ENCODE measurements at places on chromosomes 7 and 10.

- DNase-seq = no peak
Observed at GRCh38 chr10:123500110-123500509, 166.0 kb upstream of the GPR26 start.

DNA sequence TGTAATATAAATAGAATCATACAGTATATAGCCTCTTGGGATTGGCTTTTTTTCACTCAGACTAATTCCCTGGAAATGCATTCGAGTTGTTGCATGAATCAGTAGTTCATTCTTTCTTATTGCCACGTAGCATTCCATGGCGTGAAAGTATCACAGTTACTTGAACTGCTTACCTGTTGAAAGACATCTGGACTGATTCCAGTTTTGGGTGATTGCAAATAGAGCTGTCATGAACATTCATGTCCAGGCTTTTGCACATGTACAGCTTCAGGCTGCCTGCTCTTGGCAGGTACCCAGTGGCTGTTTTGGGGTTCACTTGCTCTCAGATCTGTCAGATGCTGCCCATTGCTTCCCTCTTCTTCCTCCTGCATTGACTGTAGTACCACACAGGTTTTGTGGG is 54.9 kb downstream of the LRGUK start:
- no peak for DNase-seq

GRCh38 chr10:106712988-106713387 is 451.5 kb downstream of the SORCS1 start:
- no peak for DNase-seq

- DNase-seq = no peak
Observed at GRCh38 chr10:125063256-125063925, 97.0 kb downstream of the CTBP2 start.

DNA sequence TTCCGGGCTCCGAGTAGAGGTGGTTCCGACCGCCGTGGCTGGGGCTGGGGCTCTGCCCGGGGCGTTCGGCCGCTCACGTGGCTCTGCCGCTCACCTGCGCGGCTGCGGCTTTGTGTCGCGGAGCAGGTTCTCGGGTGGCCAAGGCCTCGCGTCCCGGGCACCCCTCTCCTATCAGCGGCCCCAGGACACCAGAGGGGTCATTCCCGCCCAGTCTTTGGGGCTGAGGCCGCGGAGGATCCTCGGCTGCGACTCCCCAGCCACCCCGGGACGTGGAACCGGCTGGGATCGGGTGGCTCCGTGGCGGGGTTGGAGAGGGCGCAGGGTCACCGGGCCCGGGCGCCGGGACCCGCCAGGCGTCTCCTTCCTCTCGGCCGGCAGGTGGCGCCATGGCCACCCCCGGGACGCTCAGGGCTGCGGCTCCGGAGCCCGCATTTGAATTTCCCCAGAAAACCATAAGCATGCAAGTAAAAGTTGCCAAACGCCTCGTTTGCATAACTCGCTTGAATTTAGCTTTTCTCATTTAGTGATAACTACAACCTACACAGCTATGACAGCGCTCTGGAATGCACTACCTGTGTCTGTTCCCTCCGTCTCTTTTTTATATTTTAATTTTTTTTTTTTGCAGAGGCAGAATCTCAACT is 1.2 kb downstream of the COL26A1 start:
- peak; percentile 60 for DNase-seq

DNA sequence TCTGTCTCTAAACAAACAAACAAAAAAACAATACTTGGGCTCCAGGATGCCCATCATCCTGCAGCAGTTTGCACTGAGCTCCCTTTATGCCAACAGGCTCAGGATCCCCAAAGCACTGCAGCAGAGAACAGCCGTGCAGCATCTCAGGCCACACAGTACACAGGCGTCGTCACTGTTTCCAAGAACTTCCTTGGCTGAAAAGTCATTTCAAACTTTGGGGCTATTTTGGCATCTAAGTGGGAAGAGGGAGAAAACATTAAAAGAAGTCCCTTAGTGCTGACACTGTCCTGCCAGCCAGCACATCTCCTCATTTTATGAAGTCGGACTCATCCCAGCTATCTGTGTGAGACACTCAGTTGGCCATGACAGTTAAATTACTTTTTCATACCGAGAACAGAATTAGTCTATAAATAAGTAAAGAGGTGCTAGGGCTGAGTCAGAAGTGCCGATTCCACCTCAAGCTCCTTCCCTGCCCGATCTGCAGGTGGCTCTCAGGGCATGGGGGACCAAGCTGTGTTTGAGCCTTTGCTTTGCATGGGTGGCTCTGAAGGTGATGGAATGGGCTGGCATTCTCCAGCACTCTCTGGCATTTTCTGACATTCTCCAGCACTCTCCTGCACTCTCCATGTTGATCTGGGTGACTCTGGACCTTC is 68.5 kb downstream of the PTPRN2 start:
- DNase-seq = no peak

- DNase-seq = no peak
Observed at GRCh38 chr7:66615699-66616098, 13.0 kb upstream of the KCTD7 start.

DNA sequence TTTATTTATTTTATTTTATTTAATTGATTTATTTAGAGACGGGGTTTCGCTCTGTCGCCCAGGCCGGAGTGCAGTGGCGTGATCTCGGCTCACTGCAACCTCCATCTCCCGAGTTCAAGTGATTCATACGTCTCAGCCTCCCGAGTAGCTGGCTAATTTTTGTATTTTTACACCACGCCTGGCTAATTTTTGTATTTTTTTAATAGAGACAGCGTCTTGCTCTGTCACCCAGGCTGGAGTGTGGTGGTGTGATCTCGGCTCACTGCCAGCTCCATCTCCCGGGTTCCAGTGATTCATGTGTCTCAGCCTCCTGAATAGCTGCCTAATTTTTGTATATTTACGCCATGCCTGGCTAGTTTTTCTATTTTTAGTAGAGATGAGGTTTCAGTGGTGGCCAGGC is 34.2 kb downstream of the AP5Z1 start:
- no peak for DNase-seq

DNA sequence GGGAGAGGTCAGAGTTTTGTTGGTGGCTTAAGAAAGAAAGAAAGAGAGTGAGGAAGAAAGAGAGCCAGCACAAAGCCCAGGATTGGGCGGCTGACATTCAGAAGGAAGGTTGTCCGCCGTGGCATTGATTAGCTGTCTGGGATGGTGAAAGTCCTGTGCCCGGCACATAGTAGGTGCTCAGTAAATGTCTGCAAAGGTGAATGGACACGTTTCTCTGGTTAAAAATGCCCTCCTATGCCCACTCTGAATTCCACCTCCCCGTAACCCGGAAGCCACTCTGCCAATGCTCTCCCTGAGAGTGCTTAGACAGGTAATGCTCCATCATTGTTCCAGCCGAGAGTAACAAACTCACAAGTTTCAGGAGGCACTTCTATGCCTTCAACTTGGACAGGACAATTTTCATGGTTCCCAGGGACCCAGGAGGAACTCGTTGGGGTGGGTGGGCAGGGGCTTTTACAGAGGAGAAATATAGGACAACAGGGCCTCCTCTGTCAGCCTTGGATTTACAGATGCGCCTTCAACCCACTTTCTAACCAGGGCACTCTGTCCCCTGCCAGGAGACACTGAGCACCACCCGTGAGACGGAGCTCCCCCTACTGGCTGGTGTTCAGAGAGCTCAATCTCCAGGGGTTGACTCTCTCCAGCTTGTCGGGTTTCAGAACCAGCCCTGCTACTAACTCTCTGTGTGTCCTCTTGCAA is 411.5 kb upstream of the ZMIZ1 start:
- DNase-seq = peak; percentile 55

DNA sequence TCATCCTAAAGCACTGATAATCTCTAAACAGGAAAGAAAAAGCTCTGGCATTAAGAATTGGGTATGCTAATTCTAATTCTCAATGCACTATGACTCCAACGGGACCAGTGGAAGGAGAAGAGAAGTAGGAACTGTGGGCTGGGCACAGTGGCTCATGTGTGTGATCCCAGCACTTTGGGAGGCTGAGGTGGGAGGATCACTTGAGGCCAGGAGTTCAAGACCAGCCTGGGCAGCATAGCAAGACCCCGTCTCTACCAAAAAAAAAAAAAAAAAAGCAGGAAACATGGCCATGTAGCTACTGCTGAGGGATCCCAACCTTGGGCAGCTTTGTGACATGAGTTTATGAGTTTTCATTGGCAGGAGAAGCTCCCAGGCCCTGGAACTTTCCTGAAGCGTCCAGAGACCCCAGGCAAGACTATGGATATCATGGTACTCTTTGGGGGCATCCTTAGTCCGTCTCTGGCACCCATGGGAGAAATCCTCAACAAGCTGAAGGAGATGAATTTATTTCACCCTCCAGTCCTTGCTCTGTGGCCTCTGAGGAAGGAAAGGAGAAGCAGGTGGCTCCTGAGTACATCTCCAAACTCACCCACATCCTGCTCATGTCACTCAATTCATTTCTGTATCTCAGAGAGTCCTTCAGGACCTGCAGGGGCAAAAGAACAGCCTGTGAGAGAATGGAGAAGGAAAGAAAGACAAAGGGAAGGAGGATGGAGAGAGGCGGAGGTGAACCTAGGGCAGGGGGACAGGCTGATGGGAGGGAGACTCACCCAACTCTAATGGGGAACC is 99.5 kb downstream of the SPDYE5 start:
- DNase-seq = no peak

DNA sequence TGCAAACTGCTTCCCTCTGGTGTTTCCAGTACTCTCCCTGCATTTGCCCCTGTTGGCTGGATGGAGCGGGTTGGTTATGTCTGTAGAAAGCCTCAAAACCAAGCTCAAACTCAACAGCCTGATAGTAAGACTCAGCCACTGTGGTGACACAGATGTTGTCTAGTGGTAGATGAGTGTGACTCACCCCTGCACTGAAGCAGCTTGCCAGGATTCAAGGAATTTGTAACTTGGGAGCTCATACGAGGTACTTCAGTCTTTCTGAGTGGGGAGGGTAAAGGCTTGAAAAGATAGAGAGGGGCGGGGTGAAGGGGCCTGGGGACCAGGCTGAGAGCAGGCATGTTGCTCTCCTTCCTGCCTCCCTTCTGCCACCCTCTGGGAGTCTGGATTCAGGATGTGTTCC is 22.9 kb upstream of the AQP1 start:
- peak; percentile 79 for DNase-seq

All from iris pigment epithelial cell (primary cell).